ENCODE measurements at places on chromosomes 5 and 9.

DNA sequence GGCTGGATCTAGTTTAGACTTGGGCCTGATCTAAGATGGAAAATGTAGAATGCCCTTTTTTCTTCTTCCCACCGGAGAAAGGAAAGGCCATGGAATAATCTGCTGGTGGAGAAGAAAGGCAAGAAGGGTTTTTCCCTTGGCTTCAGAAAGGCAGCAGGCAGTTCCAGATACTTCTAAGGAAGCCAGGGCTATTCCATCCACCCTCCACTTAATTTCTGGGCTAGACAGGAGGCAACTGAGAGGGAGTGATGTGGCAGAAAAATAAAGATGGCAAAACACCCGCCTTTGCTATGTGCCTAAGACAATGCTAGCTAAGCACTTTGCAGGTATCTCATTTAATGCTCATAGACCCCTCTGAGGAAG lies 9.9 kb downstream of the MYOZ3 start:
- no peak for DNase-seq

- DNase-seq: no peak
Observed at GRCh38 chr9:3367185-3367584, 158.6 kb downstream of the RFX3 start.

GRCh38 chr9:85212209-85212608 lies 529.5 kb downstream of the AGTPBP1 start:
- DNase-seq: no peak

DNA sequence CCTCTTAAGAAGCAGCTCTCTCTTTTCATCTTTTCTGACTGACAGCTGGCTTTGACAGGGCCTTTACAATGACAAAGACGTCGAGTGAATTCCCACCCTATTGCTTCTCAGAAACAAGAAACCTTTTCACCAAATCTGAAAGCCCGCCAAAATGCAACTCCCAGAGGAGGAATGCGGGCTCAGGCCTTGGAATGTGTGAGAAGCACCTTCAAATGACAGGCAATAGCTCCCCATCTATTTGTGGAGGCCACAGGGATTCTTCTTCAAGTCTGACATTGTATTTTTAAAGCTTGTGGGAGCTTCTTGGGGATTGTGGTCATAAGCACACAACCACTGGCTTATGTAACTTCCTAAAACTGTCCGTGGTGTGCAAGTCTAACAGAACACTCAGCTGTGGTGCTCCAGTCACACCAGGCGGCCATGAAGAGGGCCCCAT lies 72.7 kb downstream of the DPYSL3 start:
- no peak for DNase-seq

GRCh38 chr5:137412136-137412535 lies 87.0 kb downstream of the SPOCK1 start:
- no peak for DNase-seq

GRCh38 chr9:136284311-136284710 lies 19.6 kb downstream of the CCDC187 start:
- no peak for DNase-seq

DNA sequence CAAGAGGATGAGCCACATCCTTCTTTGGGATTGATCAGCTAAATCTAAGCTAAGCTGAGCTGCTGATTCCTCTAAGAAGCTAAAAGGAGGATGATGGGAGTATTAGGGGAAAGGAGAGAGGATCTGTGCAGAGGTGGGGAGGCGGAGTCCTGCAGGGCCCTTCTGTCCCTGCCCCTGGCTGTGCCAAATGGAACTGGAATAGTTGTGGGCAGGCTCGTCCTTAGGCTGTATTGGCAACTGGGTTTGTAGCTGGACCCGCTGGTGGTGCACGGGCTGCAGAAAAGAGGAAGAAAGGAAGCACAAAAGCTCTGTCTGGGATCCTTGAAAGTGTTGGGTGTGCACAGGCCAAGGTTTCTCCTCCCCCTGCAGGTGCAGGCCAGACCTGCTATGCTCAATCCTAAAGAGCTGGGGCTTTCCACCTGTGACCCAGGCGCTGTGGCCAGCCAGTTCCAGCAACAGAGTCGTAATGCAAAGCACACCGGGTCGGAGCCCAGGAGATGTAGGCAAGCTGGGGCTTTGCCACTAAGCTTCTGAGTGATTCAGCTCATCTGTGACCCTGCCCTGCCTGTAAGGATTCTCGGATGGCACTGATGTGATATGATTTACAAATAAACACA lies 9.8 kb downstream of the CLTB start:
- peak; percentile 15 for DNase-seq

- no peak for DNase-seq
Observed at GRCh38 chr5:144267961-144268513, 97.4 kb downstream of the KCTD16 start.

DNA sequence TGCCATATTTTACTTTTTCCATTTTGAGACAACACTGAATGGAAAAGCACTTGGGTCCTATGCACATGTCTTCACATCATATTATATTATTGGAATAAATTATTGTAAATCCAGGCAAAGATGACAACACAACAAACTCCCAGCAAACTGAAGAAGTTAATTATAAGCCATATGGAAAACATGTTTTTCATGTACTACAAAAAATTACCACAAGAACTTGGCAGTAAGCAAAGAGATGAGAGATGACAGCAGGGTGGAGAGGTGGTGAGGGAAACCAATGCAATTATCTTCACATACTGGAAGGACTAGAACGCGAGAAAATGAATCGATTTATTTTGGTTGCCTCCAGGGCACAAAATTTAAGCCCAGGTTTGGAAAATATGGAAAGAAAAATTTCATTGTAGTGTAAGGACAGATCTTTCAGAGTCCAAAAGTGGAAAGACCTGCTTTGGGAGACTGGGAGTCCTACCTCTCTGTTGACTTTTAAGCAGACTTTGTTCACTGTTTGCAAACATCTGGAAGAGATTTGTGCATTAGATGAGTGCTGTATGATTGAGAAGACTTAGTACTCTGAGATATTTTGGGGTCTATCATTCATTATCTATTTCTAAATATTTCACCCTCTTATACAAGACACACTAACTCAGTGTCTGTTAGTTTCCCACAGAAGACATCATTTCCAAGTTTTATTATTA lies 138.0 kb downstream of the TMEM232 start:
- DNase-seq: no peak

DNA sequence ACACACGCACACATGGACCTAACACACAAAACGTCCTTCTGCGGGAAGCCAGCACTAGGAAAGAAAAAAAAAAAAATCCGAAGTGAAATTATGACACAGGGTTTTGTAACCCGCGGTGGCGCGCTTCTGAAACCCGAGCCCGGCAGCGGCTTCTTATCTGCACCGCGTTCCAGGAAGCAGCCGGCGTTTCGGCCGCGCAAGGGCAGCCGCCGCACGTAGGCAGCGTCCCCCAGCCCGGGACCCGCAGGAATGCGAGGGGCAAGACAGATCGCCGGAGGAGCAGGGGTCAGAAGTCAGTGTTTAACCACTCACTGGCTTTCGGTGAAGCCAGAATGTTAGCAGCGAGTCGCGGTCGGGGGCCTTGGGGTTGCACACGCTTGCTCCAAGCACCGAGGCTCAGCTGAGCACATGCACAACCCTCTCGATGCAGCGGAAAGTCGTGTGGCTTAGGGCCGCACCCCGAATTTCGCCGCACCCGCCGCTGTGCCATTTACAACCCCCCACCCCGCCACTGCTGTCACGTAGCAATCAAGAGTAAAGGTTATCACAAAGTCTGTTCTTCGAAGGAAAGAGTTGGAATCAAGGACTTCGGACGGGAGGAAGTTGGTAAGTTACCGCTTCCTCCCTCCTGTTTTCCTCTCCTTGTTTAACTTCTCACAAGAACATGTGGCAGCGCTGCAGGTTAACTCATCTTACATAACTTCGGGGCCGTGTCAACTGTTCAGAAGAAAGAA lies 167.9 kb downstream of the AUH start:
- peak; percentile 97 for DNase-seq

DNA sequence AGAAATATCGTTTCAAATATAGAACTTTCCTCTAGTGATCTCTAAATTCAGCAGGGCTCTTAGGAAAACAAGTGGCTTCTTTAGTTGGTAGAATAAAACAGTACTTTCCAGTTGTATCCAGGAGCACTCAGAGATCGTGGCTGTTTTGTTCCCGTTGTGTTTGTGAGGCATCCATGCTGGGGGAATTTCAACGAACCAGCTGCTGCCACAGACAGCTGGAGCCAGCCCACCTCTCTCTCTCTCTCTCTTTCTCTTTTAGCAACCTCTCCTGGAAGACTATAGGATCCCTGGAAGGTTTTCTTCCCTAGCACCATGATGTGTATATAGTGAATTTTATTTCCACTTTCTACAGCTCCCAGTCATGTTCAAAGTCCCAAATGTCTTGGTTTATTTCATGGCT lies 1116.0 kb upstream of the SEMA6A start:
- DNase-seq: no peak

DNA sequence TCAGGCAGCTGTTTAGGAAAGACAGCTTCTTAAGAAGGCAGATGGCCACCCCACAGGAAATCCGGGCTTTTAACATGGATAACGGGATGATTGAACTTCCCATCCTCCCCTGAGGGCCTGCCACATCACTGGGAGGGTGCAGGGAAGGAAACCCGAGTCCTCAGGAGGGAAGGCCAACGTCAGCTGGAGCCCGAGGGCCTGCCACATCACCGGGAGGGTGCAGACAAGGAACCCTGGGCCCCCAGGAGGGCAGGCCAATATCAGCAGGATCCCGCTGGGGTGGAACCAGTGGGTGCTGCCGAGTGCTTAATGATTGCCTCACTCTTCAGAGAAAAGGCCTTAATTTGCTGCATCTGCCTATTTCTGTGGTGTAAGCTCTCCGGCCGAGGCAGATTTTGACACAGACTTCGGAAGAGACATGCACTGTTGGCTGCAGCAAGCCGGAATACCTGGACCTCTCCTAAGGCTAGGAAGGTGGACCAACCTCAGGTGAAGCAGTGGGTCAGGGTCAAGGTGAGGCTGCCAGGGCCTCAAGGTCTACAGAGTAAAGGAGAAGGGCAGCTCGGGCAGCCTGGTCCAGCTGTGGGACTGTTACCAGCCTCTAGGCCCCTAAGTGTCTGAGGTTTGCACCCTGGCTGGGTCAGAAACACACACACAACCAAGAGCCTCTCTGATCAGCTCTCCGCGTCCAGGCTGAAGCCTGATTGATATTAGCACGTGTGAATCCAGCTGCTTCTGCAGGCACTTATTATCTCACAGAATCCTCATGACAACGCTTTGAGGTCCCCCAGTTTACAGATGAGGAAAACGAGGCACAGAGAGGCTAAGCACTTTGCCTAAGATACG lies 14.8 kb upstream of the COL5A1 start:
- DNase-seq: no peak

DNA sequence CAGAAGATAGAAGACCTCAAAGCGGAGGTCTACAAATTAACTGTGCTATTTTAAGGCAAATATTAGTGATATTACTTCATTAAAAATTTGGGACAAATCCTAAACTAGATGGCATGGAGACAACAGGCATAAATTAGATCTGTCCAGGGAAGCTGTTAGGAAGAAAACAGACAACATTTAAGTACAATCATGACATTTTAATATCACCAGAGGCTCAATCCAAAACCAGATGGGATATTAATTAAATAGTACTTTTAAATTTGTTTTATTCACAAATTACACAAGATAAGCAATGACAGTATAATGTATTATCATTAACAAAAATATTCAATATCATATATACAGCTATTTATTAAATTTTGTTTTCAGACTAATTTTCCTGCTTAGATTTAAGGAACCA lies 161.1 kb downstream of the AP3B1 start:
- DNase-seq: no peak

- no peak for DNase-seq
Observed at GRCh38 chr9:98745470-98745869, 36.7 kb upstream of the GABBR2 start.

GRCh38 chr5:84131372-84131771 lies 253.3 kb downstream of the EDIL3 start:
- no peak for DNase-seq

DNA sequence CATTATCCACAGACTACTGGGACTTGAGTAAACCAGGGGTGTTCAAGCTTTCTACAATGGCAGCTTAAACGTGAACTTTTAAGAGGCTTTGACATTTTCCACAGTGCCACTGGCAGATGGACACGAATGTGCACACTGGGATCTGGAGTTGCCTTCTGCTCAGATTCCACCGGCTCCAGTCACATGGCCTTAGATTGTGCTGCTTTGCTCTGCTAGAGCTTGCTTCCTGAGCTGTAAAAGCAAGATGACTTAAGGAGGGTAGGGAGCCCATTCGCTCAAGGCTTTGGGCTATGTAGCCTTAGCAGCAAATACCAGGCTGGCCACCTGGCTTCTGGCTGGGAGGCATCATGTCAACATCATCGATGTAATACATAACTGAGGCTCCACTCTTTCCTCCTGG lies 436.9 kb downstream of the MED10 start:
- DNase-seq: no peak

DNA sequence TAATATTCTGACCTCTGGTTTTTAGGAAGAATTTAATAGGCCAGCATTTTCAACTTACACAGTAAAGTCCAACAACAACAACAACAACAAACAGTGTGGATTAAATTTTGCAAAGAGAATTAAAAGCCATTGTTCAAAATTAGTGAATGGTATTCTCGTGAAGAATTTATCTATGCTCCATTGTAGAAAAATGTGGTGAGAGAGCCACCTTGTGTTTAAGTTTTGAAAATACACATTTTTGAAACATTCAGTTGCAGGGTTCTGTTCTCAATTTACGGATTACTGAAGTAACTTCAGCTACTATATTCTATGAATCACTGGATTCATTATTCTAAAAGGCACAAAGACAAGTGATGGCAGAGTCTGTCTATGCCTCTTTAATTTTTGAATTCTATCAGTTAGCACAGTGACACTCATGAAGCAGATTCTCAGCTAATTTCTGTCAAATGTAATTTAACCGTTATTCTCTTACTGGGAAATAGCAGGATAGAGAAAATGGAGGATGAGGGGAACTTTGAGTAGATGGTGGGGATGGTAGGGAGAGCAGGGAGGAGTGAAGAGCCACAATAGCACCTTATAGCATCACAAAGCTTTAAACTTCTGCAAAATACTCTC lies 11.0 kb downstream of the CCDC152 start:
- DNase-seq: peak; percentile 73

DNA sequence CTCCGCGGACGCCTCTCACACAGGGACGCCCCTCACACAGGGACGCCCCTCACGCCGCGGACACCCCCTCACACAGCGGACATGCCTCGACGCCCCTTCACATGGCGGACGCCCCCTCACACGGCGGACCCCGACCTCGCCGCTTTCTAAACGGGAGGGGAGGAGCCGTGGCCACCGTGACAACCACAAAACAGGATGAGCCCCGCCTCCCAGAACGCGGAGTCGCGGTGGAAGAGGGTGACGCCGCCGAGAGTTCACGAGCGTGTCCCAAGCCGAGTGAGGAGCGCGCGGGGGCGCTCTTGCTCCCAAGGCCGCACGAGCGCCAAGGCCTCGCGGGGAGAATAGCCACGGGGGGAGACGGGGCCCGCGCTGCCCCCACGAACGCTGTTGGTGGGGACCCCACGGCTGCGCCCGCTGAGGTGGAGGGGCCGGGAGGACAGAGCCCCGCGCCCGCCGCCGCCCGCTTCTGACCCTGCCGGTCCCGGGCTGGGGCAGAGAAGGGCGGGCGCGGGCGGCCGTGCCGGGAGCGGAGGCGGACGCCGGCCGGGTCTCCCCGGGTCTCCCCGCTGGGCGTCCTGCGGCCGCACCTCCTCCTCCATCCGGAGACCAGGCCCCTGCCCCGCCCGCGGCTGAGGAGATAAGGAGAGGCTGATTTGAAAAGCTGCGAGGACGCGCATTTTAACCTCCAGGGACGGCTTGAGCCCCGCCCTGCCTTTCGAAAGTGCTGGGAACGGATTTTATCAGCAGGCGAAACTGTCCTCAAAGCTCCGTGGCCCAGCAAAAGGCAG lies 3.9 kb upstream of the NKD2 start:
- DNase-seq: peak; percentile 19

Measured in trophoblast cell (in vitro differentiated cells and primary cell).